Motor neuron (in vitro differentiated cells): ENCODE measurements at places on chromosomes 6 and 20.

- ATAC-seq: no peak
These were observed 271.4 kb downstream of the ALDH8A1 start for GRCh38 chr6:134678436-134678889.

- ATAC-seq: no peak
These were observed 36.5 kb downstream of the ZBTB46 start for GRCh38 chr20:63794614-63795013.

- ATAC-seq: no peak
These were observed 164.6 kb upstream of the FAM83B start for GRCh38 chr6:54681987-54682386.

DNA sequence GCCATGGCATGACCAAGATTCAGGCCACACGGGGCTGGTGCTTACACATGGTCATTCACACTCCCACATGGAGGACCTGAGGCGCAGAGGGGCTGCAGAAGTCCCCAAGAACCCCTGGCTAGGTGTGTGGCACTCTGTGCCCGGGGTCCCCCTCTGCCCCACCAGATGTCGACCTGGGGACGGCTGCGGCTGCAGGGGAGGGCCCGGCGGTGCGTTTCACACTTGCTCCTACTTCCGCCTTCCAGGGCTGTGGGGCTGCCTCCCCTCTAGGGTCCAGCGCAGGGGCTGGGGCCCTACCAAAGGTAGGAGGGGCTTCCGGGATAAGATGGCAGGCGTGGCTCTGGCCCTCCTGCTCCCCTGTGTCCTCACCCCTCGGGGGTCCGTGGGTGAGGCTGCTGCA, 81.1 kb upstream of the SLCO4A1 start:
- no peak for ATAC-seq

DNA sequence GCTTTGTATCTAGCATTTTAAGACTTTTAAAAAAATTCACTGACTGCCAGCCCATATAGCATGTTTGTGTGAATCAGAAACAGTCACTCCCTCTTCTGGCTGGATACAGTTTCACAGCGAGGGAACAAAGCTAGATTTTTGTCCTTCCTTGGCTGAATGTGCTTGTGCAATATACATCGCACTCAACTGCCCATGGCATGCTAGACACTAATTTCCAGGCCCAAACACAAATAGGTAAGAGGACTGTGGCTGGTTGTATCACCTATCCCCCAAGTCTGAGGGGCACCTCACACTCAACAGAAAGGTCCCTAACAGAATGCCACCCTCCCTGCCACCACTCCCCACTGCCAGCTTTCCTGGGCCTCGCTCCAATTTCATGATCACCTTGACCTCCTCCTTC, 16.2 kb upstream of the BLCAP start:
- no peak for ATAC-seq

DNA sequence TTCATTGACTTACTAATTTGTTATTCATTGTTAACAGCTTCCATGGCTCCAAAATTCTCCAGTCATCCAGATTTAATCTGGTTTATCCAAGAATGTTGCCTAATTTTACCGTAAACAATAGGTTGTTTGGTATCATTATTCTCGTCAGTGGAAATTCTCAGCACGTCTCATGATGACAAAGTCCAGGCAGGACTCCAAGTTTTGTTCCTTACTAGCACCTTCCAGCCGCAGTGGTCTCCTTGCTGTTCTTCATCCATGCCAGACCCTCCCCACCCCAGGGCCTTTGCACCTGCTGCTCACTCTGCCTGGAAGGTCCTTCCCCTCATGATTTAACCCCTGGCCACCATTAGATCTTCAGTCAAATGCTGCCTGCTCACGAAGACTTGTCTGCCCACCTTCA, 48.1 kb upstream of the NAA20 start:
- ATAC-seq: no peak

DNA sequence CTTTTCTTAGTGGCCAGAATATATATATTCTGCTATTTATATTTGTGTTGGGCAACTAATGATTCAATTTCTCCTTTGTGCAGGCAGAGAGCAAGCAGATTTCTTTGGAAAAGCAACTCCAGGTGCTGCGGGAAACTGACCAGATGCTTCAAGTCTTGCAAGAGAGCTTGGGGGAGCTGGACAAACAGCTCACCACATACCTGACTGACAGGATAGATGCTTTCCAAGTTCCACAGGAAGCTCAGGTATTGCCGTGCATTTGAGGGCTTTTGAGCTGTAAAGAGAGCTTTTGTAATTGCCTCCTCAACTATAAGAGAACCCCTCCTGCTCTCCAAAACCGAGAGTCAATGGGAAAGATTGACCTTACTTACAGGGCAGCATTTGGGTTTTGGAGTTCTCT, 203.5 kb downstream of the UTRN start:
- ATAC-seq: no peak

DNA sequence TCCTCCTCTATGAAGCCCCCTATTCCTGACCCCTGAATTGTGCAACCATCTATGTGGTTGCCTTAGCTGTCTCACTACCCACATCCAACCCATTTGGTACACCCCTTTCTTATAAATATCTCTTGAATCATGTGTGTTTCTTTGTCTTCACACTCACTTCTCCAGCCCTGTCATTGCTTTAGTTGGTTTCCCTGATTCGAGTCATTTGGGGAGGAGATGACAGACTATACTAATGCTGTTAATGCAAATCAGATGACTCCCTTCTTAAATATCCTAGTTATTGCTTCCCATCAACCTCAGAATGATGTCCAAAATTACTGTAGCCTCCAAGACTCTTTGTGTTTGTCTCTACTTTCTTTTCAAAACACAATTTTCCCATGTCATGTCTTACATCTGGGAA, 23.0 kb downstream of the SLC35D3 start:
- no peak for ATAC-seq

GRCh38 chr20:5974531-5974930, 24.1 kb downstream of the MCM8 start:
- no peak for ATAC-seq

- ATAC-seq: peak; percentile 50
These were observed 36.8 kb downstream of the MTHFD1L start for GRCh38 chr6:150902142-150902776.

DNA sequence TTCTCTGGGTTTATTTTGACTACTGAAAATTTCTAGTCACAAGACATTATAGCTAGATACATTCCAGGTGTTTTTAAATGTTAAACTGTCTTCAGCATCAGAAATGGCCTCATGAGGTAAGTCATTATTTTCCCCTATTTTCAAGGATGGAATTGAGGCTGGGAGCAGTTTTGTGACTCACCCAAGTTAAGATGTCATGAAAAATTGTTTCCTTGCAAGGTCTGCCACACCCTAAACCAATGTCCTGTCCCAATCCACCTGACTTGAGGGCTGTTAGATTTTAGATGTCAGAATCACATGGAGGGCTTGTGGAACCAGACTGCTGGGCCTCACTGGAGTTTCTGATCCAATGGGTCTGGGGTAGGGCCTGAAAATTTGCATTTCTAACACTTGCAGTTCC, 16.9 kb downstream of the SLC22A3 start:
- no peak for ATAC-seq

- ATAC-seq: no peak
These were observed 16.0 kb upstream of the ATRN start for GRCh38 chr20:3454831-3455230.
